ENCODE measurements at places on chromosomes 16 and 17.

- no peak for DNase-seq
These were observed 2.7 kb downstream of the MT1A start for GRCh38 chr16:56641166-56641565.

GRCh38 chr17:63819131-63819530, 8.1 kb upstream of the PSMC5 start:
- no peak for DNase-seq

GRCh38 chr17:38893607-38894006, 23.7 kb downstream of the LASP1 start:
- DNase-seq, result no peak

DNA sequence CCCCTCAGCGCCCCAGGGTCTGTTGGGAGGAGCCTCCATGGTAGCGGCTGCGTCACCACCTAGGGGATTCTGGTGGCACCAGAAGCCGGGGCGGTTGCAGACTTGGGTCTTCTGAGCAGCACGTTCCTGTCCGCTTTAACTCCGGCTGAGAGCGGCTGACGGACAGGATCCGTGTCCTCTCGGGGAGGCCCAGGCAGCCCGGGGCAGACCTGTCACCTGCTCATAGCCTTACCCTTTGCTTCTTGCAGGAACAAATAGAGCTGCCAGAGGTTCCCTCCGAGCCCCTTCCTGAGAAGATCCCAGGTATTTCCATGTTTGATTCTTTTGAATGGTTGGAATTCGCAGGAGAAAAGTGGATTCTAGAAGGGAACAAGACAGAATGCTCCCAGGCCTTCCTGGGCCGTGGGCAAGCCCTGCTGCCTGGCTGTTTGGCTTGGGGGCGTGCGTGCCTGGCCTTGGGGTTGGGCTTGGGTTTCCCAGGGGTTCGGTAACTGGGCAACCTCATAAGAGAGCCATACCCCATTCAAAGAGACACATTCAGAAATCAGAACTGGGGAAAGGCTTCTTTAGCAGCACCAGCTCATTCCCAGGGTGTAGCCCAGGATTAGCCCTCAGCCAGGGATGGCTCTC, 6.6 kb downstream of the CHMP6 start:
- no peak for DNase-seq

GRCh38 chr16:14366974-14367707, 262.9 kb downstream of the PARN start:
- no peak for DNase-seq

DNA sequence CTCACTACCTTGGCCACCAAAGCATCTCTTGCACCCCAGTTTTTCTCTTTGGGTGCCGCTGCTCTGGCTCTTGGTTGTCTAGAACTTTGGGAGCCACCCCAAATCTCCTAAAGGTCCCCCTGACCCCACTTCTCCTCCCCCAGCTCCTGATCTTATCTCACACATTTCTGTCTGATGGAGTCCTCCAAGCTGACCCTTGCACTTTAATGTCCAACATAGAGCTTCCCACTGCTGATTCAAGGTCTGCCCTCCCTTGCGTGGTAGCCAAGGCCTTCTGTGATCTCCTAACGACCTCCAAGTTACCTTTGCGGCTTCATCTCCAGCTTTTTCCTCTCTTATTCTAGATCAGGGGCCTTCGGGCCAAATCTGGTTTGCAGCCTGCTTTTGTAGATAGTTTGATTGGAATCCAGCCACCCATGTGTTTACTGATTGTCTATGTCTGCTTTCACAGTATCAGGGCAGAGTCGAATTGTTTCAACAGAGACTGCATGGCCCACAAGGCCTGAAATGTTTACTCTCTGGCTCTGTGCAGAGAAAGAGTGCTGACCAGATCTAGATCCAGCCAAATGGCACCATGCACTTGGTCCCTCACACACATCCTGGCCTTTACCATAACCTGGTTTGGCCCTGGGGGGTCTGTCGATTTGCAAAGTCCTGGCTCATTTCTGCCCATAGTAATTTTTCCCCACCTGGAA, 168.6 kb downstream of the HAPSTR1 start:
- DNase-seq, result no peak

GRCh38 chr17:37430051-37430627, 23.5 kb downstream of the TADA2A start:
- no peak for DNase-seq

- no peak for DNase-seq
These were observed 141.1 kb upstream of the RPH3AL start for GRCh38 chr17:493666-494065.

- DNase-seq, result no peak
These were observed 14.7 kb upstream of the PLLP start for GRCh38 chr16:57299009-57299718.

DNA sequence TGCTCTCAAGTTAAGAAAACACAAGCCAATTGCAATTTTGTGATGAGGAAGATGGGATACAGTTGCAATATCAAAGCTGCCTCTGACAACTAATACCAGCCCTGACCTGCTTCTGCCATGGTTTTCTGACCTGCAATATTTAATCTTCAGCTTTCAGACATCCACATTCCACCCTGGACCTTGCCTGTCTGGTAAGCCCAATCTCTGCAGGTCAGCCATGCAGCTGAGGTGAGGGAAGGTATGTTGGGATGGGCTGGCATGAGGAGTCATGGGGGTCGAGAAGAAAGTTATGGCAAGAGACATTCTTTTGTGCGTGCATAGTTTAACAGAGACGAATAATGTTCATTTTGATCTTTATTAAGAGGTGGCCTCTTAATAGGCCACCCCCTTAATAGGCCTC, 31.5 kb downstream of the KCNJ16 start:
- no peak for DNase-seq
